Hematopoietic multipotent progenitor cell treated with erythropoietin and hydrocortisone succinate and interleukin-3 and kit ligand, for 4 days (in vitro differentiated cells): ENCODE measurements at places on chromosomes 4 and X.

GRCh38 chr4:10003666-10004065 is 17.6 kb downstream of the SLC2A9 start:
- peak; percentile 70 for DNase-seq

DNA sequence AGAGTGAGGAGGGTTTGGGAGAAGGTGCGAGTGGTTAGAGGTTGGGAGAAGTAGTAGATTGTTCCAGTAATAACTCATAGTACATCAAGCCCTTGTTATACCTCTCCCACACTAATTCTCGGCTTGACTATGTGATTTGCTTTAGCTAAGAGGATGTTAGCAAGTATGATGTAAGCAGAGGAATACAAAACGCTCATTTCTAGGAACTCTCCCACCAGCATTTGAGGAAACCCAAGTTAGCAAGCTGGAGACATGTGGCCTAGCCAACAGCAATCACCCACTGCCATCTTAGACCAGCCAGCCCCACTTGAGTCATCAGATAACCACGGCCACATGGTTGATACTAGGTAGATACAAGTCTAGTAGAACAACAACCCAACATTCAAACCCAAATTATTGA is 14.2 kb downstream of the FTHL17 start:
- peak; percentile 45 for DNase-seq

- DNase-seq = no peak
Observed at GRCh38 chrX:80808881-80809411, 731 bp downstream of the BRWD3 start.

DNA sequence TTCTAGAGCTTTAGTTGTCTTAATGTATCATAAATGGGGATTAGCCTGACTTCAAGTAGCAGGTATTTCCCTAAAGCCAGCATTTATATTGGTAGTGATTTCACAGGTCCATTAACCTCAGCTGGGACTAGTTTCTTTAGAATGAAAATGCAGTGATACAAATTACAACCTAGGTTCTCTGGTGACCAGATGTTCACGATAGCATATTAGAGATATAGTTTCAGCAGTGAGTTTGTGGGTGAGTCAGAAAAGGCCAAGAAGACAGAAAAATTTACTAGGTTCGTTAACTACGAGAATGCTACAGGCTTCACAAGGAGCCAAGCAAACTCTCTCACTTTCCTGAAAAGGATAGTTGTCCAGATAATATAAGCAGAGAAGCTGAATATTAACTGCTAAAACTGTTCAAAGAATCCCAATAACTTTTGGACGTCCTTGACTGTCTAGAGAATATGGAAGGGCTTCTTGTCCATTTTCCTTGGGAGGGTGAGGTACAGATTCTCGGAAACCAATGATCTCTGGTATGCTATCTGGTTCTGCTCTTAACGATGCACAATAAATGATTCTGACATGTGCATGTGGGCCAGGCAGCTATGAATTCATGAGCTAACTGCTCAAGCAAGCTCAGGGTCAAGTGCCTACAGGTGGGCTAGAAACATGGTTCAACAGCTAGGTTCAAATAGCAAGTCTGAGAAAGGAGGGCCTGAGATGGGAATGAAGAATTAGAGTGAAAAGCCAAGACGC is 6.0 kb upstream of the SPCS3 start:
- no peak for DNase-seq

DNA sequence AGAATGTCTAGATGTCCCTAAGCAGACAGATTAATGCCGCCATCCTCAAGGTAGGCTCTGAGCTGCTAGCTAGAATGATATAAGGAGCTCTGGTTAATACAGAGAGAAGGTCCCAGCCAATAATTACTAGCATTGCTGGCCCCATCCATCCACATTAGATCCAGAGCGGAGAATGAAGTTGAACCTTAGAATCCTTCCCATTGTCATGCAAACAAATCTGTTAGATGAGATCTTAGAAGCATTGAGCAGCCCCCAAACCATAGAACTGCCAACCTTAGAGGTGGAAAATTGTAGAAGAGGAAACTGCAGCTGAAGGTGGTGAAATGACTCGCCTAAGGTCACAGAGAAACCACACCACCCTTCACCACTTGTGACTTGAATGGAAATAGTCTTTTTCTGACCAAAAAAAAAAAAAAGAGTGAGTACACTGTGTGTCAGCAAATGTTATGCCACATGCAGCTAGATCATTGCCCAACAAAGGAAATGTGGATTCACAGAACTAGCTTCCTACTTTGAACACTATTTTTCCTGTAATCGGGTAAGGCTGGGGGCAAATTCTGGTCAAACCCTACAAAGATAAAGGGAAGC is 162.1 kb downstream of the SMIM20 start:
- DNase-seq = peak; percentile 62

DNA sequence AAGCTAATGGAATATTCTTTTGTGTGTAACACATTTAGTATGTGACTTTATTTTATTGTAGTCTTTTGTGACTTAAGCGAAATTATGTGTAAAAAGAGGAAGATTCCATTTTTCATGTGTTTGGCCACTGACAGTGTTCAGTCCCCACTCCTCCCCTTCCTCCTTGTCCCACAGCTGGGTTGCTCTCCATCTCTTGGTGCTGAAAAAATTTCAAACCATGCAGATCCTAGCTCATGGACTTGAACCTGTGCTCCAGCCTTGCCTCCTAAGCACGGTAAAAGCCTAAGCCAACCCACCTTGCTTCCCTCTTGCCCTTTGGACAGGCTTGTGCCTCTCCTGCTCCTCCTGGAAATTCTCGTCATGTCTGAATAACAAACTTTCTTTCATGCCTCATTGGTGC is 2008.5 kb upstream of the TENM3 start:
- DNase-seq = peak; percentile 22

DNA sequence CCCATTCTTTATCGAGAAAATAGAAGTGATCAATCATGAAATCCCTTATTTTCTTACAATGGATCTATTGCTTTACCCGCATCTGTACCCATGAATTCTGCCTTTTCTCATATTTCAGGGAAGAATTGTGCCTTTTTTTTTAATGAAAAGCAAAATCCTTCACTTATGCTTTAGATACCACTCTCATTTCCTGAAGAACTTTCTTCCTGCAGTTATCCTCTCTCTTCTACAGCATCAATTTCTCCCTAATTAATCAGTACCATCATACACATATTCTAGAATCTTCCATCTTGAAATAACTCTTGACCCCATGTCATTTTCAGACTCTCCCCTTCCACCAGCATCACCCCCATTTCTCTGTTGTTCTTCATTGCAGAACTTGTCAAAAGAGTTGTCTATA is 26.6 kb downstream of the ARL9 start:
- no peak for DNase-seq
